Calu3 (cell line): ENCODE measurements at places on chromosomes 6 and 20. TPM values are rescaled to one million over a fixed set of nuclear protein-coding genes. Genes with fewer than 3 reads are reported as not detected.
A peak's percentile ranks its signal among the peaks of the same experiment; 100 is the strongest.

GRCh38 chr6:36671687-36672375 lies 6.7 kb upstream of the CDKN1A start:
- no peaks in the 10 kb centered on the region for H3K36me3 ChIP-seq
- no peaks in the 10 kb centered on the region for H3K27me3 ChIP-seq
- H3K4me3 ChIP-seq, result no peak overlapping the region
- H3K4me1 ChIP-seq, result peaks cover 15% of the 10 kb centered on the region

DNA sequence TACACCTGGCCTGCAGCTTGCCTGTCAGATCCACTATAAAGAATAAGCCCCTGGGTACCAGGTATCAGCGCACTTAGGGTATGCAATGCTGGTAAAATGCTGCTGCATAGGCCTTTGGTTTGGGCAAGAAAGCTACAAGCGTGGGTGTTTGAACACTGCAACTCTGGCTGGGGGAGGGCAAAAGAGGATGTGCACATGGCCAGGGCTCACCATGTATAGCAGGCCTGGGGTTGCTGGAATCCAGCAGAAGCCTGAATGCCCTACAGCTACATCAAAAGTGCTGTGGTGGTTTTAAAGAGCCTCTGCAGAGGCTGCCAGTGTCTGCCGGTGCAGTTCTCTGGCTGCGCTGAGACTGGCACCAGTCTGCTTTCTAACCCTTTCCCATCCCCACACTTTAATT lies 51.7 kb downstream of the UQCC1 start:
- no peak overlapping the region for H3K4me3 ChIP-seq
- peaks cover 29% of the 10 kb centered on the region for H3K4me1 ChIP-seq
- no peaks in the 10 kb centered on the region for H3K27me3 ChIP-seq
- no peak overlapping the region for H3K27ac ChIP-seq
- no peaks in the 10 kb centered on the region for H3K36me3 ChIP-seq

Gene BMP6
- total RNA-seq, result 0.17 and 0.27 TPM in 2 replicates

DNA sequence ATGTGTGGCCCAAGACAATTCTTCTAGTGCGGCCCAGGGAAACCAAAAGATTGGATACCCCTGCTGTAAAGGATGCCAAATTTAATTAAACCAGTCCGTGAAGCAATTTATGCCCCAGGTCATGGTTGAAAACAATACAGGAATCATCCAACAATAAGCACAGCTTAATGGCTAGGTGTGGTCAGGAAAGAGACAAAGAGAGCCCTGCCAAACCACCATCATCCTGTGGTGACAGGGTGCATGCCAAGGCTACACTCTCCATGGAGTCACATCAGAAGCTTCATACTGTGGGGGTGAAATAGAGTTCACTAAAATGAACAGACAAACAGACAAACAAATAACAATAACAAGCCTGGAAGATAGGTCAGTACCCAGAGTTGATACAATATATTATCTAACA lies 62.7 kb downstream of the DZANK1 start:
- H3K4me1 ChIP-seq, result no peaks in the 10 kb centered on the region
- no peak for DNase-seq
- H3K27ac ChIP-seq, result no peak overlapping the region
- no peaks in the 10 kb centered on the region for H3K36me3 ChIP-seq
- H3K27me3 ChIP-seq, result no peaks in the 10 kb centered on the region

Gene GPX5
- total RNA-seq, result not detected in 2 replicates

Gene SLC26A8
- 0.10 TPM in 1 of 2 replicates, not detected in the other for total RNA-seq

GRCh38 chr6:137358273-137358672 lies 135.9 kb downstream of the OLIG3 start:
- no peak overlapping the region for H3K27ac ChIP-seq
- no peaks in the 10 kb centered on the region for H3K4me1 ChIP-seq
- no peak overlapping the region for H3K4me3 ChIP-seq
- no peaks in the 10 kb centered on the region for H3K27me3 ChIP-seq
- DNase-seq, result no peak

- H3K4me3 ChIP-seq, result peak overlapping the region; percentile 59
- no peaks in the 10 kb centered on the region for H3K27me3 ChIP-seq
- H3K4me1 ChIP-seq, result no peaks in the 10 kb centered on the region
- H3K36me3 ChIP-seq, result no peaks in the 10 kb centered on the region
- peak; percentile 64 for DNase-seq
These were observed 2.7 kb upstream of the MEI4 start for GRCh38 chr6:77650098-77650663.

Gene TGM3
- total RNA-seq, result not detected in 2 replicates

DNA sequence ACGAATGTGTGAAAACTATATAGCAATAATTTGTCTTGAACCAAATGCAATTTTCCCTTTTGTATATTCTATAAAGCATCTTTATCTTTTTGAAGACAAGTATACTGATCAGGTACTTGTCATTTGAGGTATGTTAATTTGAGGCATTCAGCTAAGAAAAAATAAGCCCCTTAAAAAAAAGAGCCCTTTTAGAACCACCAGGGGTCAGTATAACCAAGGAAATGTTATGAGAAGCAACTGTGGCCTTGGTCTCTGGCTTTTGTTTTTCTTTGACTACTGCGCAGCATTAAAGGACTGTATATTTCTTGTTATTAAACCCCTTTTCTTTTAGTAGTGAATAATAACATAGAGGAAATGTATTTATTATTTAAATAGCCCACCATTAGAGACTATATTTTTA lies 43.1 kb downstream of the CD109 start:
- DNase-seq, result no peak
- no peaks in the 10 kb centered on the region for H3K27me3 ChIP-seq

- H3K36me3 ChIP-seq, result peaks cover 12% of the 10 kb centered on the region
- H3K4me3 ChIP-seq, result no peak overlapping the region
- peaks cover 59% of the 10 kb centered on the region for H3K4me1 ChIP-seq
These were observed 893.7 kb downstream of the TFAP2A start for GRCh38 chr6:9521152-9521530.

DNA sequence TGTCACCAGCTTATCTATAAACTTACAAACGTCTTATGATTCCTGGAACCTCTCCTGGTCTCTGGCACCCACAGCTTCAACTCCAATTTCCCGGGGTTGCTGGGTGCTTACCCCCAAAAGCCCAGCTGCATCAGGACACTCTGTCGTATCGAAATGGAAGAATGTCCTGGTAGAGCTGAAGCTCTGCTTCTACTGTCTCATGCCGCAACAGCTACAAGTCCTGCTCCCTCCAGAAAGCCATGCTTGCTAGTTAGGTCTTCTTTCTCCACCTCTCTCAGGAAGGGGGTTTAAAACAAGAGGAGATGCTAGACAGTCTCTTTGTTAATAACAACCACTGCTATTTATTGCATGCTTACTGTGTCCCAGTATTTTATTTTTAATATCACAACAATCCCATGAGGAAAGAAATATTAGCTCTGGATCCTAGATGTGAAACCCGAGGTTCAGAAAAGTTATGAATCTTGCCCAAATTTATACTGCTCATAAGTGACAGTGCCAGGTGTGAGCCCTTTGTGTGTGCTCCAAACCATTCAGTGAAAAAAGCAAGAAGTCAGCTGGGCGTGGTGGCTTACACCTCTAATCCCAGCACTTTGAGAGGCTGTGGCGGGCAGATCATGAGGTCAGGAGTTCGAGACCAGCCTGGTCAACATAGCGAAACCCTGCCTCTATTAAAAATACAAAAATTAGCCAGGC lies 82.3 kb upstream of the GCM1 start:
- DNase-seq, result no peak
- no peak overlapping the region for H3K4me3 ChIP-seq
- H3K4me1 ChIP-seq, result no peaks in the 10 kb centered on the region
- no peaks in the 10 kb centered on the region for H3K27me3 ChIP-seq
- no peak overlapping the region for H3K27ac ChIP-seq
- no peaks in the 10 kb centered on the region for H3K36me3 ChIP-seq

DNA sequence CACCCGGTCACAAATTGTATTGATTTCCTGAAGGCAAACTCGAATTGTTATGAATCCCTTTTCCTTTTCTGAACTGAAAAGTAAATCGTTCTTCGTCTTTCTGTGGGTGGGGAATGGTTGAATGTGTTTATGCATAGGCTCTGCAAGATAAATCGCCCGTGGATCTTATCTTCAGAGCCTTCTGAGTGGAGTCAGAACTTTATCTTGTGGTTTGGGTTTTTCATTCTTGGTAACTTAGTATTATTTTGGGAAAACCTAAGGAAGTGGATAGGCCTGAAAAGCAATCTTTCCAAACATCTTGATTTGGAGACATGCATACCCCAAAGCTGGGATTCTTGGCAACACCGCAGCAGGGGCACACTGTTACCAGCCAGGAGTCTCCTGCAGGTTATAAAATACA lies 122.4 kb downstream of the MAP3K7 start:
- no peaks in the 10 kb centered on the region for H3K27me3 ChIP-seq
- H3K27ac ChIP-seq, result no peak overlapping the region
- no peak overlapping the region for H3K4me3 ChIP-seq
- H3K4me1 ChIP-seq, result peaks cover 8% of the 10 kb centered on the region
- H3K36me3 ChIP-seq, result no peaks in the 10 kb centered on the region

Gene GSTA2
- not detected in 2 replicates for total RNA-seq

- H3K4me1 ChIP-seq, result no peaks in the 10 kb centered on the region
- H3K4me3 ChIP-seq, result no peak overlapping the region
- peaks cover 85% of the 10 kb centered on the region for H3K36me3 ChIP-seq
- no peaks in the 10 kb centered on the region for H3K27me3 ChIP-seq
These were observed 13.3 kb upstream of the DNAJC5 start for GRCh38 chr20:63881451-63882226.

Gene STK35
- 16.5 and 20.1 TPM in 2 replicates for total RNA-seq

Gene PCSK2
- total RNA-seq, result not detected in 2 replicates

Gene CST2
- not detected in 2 replicates for total RNA-seq

Gene PPIL6
- 2.5 and 2.6 TPM in 2 replicates for total RNA-seq

Gene BTNL2
- not detected in 2 replicates for total RNA-seq

DNA sequence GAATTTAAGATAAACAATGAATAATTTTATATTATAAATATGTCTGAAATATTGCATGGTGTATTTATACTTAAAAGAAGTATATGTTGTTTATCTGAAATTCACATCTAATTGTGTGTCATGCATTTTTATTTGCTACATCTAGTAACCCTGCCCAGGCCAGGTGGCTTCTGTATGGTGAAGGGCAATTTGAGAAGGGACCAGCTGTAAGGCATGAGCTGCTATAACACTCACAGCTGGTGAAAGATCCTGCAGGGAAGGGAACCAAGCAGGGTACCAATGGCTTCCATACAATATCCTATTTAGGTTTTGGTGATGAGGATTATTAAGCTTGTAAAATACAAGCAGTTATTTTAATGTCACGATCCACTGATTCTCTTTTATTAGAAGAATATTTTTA lies 921.8 kb upstream of the GJE1 start:
- H3K4me3 ChIP-seq, result no peak overlapping the region
- DNase-seq, result no peak
- H3K27me3 ChIP-seq, result no peaks in the 10 kb centered on the region
- no peak overlapping the region for H3K27ac ChIP-seq
- no peaks in the 10 kb centered on the region for H3K36me3 ChIP-seq

DNA sequence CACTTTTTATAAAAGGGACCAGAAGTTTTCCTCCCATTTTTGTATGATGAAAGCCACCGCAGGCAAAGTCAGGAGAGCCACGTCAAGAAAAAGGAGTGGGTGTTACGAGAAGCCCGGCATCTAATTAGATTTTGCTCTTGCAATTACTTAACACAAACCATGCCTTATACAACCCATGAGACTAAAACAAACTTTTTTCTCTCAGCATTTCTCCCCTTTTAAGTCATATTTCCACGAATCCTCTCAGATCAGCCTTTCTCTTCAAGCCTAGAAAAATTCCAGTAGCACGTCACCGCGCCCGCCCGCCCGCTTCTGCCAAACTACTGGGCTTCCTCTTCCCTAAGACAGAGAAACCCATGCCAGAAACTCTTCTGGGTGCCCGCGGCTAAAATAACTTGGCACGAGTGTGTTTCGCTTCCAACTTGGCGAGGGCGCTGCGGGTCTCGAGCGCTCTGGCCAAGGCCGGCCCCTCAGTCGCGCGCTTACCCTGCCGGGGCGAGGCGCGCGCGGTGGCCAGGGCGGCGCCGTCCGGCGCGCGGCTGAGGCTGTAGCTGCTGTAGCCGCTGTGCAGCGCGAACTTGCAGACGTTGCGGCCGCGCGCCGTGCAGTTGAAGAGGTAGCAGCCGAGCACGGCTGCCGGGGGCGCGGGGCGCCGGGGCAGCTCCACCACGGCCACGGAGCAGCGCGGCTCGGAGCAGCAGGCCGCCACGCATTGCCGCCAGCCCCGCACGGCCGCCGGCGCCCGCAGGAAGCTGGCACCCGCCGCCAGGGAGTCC lies 1.0 kb downstream of the LRP11 start:
- peak overlapping the region; percentile 82 for H3K27ac ChIP-seq
- H3K36me3 ChIP-seq, result peaks cover 33% of the 10 kb centered on the region
- H3K4me3 ChIP-seq, result peak overlapping the region; percentile 80
- peak; percentile 62 for DNase-seq
- peaks cover 40% of the 10 kb centered on the region for H3K4me1 ChIP-seq
- H3K27me3 ChIP-seq, result no peaks in the 10 kb centered on the region

DNA sequence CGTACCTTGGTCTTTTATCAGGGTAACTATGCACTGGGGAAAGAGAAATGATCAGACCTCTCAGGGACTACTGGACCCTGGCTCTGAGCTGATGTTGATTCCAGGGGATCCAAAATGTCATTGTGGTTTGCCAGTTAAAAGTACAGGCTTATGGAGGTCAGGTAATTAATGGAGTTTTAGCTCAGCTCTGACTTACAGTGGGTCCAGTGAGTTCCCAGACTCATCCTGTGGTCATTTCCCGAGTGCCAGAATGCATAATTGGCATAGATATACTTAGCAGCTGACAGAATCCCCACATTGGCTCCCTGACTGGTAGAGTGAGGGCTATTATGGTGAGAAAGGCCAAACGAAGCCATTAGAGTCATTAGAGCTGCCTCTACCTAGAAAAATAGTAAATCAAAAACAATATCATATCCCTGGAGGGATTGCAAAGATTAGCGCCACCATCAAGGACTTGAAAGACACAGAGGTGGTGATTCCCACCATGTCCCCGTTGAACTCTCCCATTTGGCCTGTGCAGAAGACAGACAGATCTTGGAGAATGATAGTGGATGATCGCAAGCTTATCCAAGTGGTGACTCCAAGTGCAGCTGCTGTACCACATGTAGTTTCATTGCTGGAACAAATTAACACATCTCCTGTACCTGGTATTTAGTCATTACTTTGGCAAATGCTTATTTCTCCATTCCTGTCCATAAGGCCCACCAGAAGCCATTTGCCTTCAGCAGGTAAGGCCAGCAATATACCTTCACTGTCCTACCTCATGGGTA lies 152.4 kb downstream of the THBS2 start:
- H3K27ac ChIP-seq, result no peak overlapping the region
- no peaks in the 10 kb centered on the region for H3K36me3 ChIP-seq
- H3K4me3 ChIP-seq, result no peak overlapping the region
- H3K4me1 ChIP-seq, result no peaks in the 10 kb centered on the region

GRCh38 chr6:124482071-124482491 lies 480.2 kb upstream of the RNF217 start:
- no peak overlapping the region for H3K4me3 ChIP-seq
- no peak overlapping the region for H3K27ac ChIP-seq
- no peaks in the 10 kb centered on the region for H3K27me3 ChIP-seq
- H3K36me3 ChIP-seq, result no peaks in the 10 kb centered on the region
